ENCODE measurements at places on chromosomes 1 and 21. TPM values are rescaled to one million over a fixed set of nuclear protein-coding genes. Genes with fewer than 3 reads are reported as not detected.
A peak's percentile ranks its signal among the peaks of the same experiment; 100 is the strongest.

DNA sequence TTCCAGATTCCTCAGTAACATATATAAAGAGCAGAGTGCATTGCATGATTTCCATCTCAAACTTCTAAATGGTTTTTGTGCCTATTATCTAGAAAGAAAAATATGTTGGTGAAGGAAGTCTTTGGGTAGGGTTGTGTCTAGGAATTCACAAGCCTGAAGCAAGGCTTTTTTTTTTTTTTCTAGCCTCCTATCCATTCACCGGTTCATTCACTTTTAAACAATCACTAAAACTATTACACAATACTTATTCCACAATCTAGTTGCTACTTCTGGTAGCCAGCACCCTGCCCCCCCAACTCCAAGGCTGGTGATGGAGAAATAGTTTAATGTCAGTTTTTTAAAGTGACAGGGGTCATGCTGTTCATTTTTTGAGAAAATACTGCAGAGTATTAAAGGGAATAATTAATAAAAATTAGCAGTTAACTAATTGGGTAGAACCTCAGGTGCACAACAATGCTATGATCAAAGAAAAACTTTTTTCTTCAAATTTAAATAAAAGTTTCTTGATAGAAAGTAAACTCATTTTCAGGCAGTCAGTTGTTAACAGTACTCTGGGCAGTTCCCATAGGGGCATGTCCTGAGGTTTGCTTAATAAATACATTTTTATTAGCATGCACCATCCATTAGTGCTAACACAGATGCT is 10.9 kb downstream of the IRF2BP2 start:
- peaks cover 12% of the 10 kb centered on the region for H3K4me1 ChIP-seq
- peak overlapping the region; percentile 56 for H3K4me3 ChIP-seq
- peak overlapping the region; percentile 99 for H3K27ac ChIP-seq
- no peaks in the 10 kb centered on the region for H3K36me3 ChIP-seq
- no peak for DNase-seq
- H3K27me3 ChIP-seq: no peaks in the 10 kb centered on the region

DNA sequence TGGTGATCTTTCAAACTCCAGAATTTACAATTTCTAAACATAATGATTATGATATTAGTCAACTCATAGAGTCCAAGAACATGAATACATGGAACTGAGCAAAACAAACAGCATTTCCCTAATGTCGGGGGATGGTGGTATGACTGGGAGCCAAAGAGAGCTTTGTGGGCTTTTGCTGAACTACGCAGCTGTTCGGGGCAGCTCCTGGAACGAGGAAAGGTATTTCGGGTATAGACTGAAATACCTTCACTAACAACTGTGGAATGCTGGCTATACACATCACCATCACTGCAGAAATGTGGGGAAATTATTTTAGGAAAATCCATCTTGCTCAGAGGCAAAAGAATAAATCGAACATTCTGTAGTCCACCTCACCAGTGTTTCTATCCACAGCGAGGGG is 30.2 kb upstream of the VPS26C start:
- DNase-seq: no peak
- no peaks in the 10 kb centered on the region for H3K27me3 ChIP-seq
- H3K36me3 ChIP-seq: no peaks in the 10 kb centered on the region
- no peak overlapping the region for H3K4me3 ChIP-seq

GRCh38 chr1:82214606-82215005 is 413.9 kb downstream of the ADGRL2 start:
- no peak for DNase-seq
- no peaks in the 10 kb centered on the region for H3K27me3 ChIP-seq
- no peaks in the 10 kb centered on the region for H3K36me3 ChIP-seq
- no peaks in the 10 kb centered on the region for H3K4me1 ChIP-seq
- no peak overlapping the region for H3K27ac ChIP-seq

DNA sequence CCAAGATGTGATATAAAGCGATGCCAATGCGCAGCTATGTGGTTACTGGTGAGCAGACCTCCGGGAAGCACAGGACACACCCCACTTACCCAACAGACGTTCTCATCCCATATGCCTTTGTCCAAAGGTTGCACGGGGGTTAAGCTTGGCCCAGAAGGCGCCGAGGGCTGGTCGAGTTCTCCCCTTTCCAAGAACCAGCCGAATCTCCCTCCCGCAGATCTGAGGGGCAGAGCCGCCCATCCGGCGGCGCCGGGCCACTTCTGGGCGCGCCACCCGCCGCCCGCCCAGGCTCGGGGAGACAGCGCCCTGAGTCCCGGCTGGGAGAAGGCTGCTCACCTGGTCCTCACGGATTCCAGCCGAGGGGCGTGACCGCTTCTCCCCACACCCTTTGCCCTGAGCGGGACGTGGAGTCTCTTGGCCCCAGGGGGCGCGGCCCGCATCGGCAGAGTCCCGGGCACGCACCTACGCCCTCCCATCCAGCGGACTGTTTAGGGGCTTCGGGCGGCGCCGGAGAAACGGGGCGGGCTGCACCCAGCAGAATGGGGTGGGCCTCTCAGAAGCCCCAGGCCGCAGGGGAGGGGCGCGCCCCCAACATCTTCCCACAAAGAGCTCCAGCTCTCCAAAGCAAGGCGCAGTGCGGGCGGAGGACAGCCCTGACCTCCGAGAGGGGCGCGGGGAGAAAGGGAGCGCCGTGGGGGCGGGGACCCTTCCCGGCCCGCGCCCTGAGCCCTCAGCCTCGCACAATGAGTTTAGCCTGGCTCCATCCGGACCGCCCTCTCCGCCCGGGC is 615 bp downstream of the GPR161 start:
- H3K4me3 ChIP-seq: peak overlapping the region; percentile 55
- no peaks in the 10 kb centered on the region for H3K4me1 ChIP-seq
- H3K36me3 ChIP-seq: no peaks in the 10 kb centered on the region
- no peak overlapping the region for H3K27ac ChIP-seq

DNA sequence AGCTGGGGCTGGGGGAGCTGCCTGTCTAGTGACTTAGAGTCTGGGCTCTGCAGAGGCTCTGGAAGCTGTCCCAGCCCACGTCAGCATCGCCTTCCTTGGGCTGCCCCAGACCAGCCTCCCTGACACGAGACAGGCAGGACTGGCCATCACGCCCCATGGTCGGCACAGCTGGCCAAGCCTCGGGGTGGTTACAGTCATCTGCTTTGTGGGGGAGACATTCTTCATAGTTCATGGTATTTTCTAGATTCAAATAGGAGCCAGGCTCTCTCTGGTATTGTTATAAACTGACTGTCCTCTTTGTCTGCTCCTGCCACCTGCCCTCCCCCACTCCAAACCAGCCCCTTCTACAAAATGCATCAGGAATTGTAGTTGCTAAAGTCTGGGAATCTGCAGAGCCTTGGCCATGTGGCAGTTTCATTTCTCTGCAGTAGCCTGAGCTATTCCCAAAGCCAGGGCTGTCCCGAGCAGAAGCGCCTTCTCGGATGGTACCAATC is 29.4 kb downstream of the OLFML2B start:
- H3K36me3 ChIP-seq: no peaks in the 10 kb centered on the region
- DNase-seq: no peak
- no peak overlapping the region for H3K27ac ChIP-seq

- no peak overlapping the region for H3K27ac ChIP-seq
- H3K4me1 ChIP-seq: no peaks in the 10 kb centered on the region
- no peak for DNase-seq
Measured at GRCh38 chr1:7281821-7282220, 489.3 kb upstream of the VAMP3 start.

- H3K36me3 ChIP-seq: no peaks in the 10 kb centered on the region
- H3K27me3 ChIP-seq: no peaks in the 10 kb centered on the region
- H3K4me3 ChIP-seq: no peak overlapping the region
- H3K4me1 ChIP-seq: no peaks in the 10 kb centered on the region
- DNase-seq: no peak
- H3K27ac ChIP-seq: no peak overlapping the region
Measured at GRCh38 chr1:11851180-11851579, 3.6 kb upstream of the NPPA start.

DNA sequence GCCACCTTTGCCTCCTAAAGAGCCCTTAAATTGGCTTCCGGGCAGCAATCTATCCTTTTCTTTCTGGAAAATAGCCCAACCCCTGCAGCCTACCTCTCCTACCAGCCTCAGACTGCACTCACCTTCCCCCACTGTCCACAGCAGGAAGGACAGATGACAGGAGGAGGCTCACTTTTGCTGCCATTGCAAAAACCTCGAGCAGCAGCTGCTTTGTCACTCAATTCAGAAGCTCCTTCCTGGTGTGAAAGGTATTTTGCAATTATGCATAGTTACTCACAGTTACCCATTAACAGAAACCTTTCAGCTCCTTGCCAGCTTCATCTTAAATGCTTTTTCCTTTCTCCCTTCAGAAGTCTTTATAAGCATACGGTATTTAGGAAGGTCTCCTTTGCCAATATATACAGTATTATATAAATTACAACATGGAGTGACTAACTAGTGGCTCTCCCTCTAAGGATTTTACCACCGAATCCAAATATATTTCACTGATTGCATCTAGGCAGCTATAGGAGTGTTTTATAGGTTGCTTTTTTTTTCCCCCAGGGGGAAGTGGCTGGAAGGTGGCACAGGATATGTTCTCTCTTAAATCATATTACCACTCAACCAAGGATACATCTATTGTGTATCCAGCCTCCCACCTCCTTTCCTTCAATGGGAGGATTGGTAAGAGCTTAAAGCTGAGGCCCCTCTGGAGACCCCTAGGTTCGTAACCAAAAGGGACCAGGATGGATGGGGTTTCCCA is 142.1 kb upstream of the IPO9 start:
- H3K4me3 ChIP-seq: no peak overlapping the region
- no peak overlapping the region for H3K27ac ChIP-seq

- no peak overlapping the region for H3K27ac ChIP-seq
- H3K4me3 ChIP-seq: peak overlapping the region; percentile 11
- DNase-seq: no peak
- H3K27me3 ChIP-seq: no peaks in the 10 kb centered on the region
- no peaks in the 10 kb centered on the region for H3K36me3 ChIP-seq
Measured at GRCh38 chr1:245166471-245166885, 11.7 kb downstream of the KIF26B start.

GRCh38 chr1:22875241-22875640 is 97.4 kb downstream of the LACTBL1 start:
- no peaks in the 10 kb centered on the region for H3K27me3 ChIP-seq
- no peak overlapping the region for H3K4me3 ChIP-seq
- no peak overlapping the region for H3K27ac ChIP-seq
- no peaks in the 10 kb centered on the region for H3K4me1 ChIP-seq
- DNase-seq: no peak

DNA sequence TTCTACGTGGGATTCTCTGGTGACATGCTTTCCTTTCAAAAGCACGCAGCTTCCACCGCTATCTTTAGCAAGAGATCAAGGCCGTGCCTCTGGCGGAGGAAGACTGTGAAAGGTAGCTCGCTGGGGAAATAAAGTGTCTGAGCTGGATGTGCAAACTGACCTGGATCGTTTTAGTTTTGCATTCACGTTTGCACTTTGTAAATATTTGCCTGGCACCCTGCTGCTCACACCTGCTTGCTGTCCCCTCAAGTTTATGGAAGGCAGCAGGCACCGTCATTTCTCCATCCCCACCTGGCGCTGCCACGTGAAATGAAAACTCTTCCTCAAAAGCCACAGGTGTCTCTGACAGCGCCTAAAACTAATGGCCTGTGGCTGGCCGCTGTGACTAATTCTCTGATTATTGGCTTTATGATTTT is 44.0 kb upstream of the TARDBP start:
- H3K27me3 ChIP-seq: no peaks in the 10 kb centered on the region
- peak overlapping the region; percentile 3 for H3K4me3 ChIP-seq
- DNase-seq: no peak
- H3K36me3 ChIP-seq: no peaks in the 10 kb centered on the region
- H3K4me1 ChIP-seq: peaks cover 12% of the 10 kb centered on the region

GRCh38 chr1:233730380-233730779 is 116.5 kb downstream of the KCNK1 start:
- no peaks in the 10 kb centered on the region for H3K36me3 ChIP-seq

GRCh38 chr1:82377201-82377884 is 576.6 kb downstream of the ADGRL2 start:
- no peak for DNase-seq
- H3K4me3 ChIP-seq: no peak overlapping the region
- no peaks in the 10 kb centered on the region for H3K4me1 ChIP-seq
- no peak overlapping the region for H3K27ac ChIP-seq
- no peaks in the 10 kb centered on the region for H3K36me3 ChIP-seq

GRCh38 chr1:176199707-176200106 is 7.4 kb downstream of the COP1 start:
- H3K27me3 ChIP-seq: no peaks in the 10 kb centered on the region
- H3K27ac ChIP-seq: no peak overlapping the region
- no peaks in the 10 kb centered on the region for H3K4me1 ChIP-seq
- H3K36me3 ChIP-seq: no peaks in the 10 kb centered on the region

GRCh38 chr1:210677533-210677932 is 348.8 kb downstream of the HHAT start:
- H3K36me3 ChIP-seq: no peaks in the 10 kb centered on the region
- no peak for DNase-seq
- H3K4me3 ChIP-seq: no peak overlapping the region
- no peak overlapping the region for H3K27ac ChIP-seq
- no peaks in the 10 kb centered on the region for H3K27me3 ChIP-seq
- no peaks in the 10 kb centered on the region for H3K4me1 ChIP-seq

DNA sequence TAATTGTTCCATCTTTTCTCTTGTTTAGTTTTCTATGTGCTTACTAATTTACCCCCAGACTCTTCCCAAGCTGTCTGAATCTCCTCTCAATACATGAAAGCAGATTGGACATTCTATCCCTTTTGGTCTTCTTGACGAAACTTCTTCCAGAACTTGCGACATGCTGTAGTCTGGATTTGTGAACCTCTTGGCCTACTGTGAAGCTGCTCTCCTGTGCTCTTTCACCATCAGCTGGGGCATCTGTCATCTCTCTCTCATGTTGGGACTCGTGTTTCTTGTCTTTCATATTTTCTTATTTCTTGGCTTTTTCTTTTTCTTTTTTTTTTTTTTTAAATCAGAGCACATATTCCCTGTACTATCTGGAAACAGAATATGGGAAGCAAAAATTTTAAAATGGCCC is 6.8 kb downstream of the CPT2 start:
- DNase-seq: no peak
- H3K27me3 ChIP-seq: no peaks in the 10 kb centered on the region

GRCh38 chr1:173553312-173553711 is 49.6 kb downstream of the SLC9C2 start:
- H3K4me1 ChIP-seq: no peaks in the 10 kb centered on the region
- no peak overlapping the region for H3K4me3 ChIP-seq
- DNase-seq: no peak
- H3K27me3 ChIP-seq: no peaks in the 10 kb centered on the region
- no peak overlapping the region for H3K27ac ChIP-seq

DNA sequence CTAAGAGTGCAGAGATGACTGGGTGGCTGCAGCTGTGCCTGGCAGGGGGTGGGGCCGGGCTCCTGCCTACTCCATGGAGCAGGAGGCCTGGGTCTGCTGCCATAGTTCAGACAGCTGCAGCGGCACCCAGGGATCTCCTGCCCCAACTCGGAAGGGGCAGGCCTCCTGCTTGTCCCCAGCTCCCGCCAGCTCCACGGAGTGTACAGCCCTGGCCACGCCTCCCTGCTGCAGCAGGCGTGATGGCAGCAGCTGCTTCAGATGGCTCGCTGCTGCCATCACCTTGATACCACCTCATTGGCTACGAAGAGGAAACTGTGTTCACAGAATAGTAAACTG is 35.9 kb downstream of the ACTL8 start:
- no peak for DNase-seq
- no peaks in the 10 kb centered on the region for H3K4me1 ChIP-seq
- H3K27me3 ChIP-seq: no peaks in the 10 kb centered on the region
- H3K27ac ChIP-seq: no peak overlapping the region
- no peak overlapping the region for H3K4me3 ChIP-seq

FCRL6 gene
- 0.62 TPM for total RNA-seq

ERG gene
- 6.4 TPM for total RNA-seq

TBX15 gene
- 12.3 TPM for total RNA-seq

SLAMF6 gene
- total RNA-seq: 0.26 TPM

All from right lobe of liver (tissue), 6 donors.